Epithelial cell of proximal tubule (primary cell): ENCODE measurements at places on chromosomes 5 and 9. TPM values are rescaled to one million over a fixed set of nuclear protein-coding genes. Genes with fewer than 3 reads are reported as not detected.

DNA sequence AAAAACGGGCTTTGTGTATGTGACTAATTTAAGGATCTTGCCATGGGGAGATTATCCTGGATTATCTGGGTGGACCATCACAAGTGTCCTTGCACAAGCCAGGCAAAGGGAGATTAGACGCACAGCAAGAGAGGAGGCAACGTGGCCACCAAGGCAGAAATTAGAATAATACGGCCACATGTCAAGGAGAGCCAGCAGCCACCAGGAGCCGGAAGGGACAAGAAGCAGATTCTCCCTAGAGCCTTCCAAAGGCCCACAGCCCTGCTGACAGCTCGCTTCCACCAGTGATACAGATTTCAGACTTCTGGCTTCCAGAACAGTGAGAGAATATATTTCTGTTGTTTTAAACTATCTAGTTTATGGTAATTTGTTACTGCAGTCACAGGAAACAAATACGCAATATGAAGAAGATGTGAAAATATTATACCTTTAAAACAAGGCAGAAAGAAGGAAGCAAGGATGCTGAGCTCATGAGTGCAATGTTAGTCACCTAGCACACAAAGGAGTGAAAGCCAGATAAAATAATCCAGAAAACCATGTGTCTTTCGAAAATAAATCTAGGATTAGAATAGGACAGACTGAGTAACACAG is 28.7 kb upstream of the F2RL1 start:
- DNase-seq = no peak

DNA sequence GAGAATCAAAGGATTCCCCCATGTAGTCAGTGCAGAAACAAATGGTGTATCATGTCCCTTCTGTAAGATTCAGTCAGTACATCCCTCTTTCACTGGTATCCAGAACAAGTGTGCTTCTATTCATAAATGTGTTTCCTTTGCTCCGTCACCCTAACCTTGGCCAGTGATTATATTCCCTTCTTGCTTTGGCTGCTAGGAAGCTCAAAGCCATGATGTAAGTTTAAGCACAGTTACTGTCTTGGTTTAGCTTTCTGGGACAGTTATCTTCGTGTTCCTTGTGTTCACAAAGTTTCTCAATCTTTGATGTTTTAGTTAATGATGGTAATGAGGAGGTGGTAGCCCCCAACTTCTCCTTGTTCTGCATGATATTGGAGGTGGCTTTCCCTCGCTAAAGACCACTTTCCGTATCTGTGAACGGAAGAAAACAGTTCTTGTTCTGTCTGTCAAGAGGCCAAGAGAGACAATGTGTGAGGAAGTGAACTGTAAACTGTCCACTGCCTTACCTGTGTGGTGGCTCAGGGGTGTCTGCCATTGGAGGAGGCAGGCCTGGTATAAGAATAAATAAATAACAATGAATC is 2.2 kb upstream of the AMBP start:
- DNase-seq = no peak

The HOMER1 gene
- total RNA-seq = 4.3 and 5.4 TPM in 2 replicates

The CDX1 gene
- total RNA-seq = not detected in 2 replicates

- DNase-seq = no peak
Observed at GRCh38 chr5:141628175-141628788, 8.4 kb downstream of the HDAC3 start.

DNA sequence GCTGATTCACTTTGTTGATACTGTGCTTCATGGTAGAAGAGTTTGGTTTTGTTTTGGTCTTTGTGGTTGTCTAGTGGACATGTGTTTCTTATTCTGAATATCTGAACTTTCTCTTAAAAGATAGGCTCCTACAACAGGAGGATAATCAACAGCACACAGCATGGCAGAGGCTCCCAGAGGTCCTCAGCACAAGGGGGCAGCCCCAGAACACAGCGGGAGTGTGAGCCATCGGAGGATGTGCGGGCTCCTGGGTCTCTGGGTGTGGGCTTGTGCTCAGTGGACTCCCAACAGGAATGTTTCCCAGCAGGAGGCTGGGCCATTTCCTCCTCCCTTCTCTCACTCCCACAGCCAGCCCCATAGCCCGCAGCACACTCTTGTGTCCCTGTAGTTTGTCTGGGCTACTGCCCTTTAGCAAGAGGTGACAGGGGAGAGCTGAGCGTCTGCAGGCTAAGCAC is 164.3 kb upstream of the OTULINL start:
- DNase-seq = no peak
